ENCODE measurements at places on chromosomes 11 and 22.

GRCh38 chr11:17597770-17598169 lies 50.7 kb downstream of the OTOG start:
- DNase-seq = no peak

GRCh38 chr11:78586452-78587046 lies 11.9 kb upstream of the NARS2 start:
- peak; percentile 47 for DNase-seq

DNA sequence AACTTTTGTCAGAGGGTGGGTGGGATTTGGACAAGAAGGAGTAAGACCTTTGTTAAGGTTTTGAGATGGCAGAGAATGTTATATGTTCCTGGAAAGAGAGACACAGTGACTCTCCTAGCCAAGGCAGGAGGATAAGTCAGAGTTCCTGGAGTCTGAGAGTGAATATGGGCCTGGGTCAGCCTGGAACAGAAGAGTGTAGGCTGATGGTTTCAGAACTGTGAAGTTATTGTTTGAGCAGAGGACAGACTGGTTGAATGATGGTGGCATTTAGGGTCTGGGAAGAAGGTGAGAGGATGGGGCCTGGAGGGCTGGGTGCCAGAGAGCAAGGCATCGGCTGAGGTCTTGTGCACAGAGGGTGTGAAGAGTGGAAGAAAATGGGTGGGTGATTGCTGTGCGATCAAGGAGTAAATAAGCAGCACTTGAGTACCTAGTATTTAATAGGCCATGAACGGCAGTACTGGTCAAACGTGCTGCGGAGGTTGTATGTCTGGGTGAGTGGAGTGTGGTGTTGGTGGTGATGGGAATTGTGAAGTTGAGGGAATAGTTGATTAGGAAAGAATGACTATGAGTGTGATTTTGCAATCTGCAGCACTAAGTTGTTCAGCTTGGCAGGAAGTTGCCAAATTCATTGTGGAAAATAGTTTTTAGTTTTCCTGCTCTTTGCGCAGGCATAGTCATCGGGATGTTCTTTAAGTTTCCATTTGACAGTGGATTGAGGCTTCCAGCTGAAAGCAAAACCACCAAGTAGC lies 1.8 kb downstream of the PANX1 start:
- no peak for DNase-seq

- no peak for DNase-seq
Measured at GRCh38 chr11:130964058-130964792, 47.9 kb upstream of the SNX19 start.

GRCh38 chr11:128057786-128058395 lies 529.5 kb downstream of the ETS1 start:
- no peak for DNase-seq

DNA sequence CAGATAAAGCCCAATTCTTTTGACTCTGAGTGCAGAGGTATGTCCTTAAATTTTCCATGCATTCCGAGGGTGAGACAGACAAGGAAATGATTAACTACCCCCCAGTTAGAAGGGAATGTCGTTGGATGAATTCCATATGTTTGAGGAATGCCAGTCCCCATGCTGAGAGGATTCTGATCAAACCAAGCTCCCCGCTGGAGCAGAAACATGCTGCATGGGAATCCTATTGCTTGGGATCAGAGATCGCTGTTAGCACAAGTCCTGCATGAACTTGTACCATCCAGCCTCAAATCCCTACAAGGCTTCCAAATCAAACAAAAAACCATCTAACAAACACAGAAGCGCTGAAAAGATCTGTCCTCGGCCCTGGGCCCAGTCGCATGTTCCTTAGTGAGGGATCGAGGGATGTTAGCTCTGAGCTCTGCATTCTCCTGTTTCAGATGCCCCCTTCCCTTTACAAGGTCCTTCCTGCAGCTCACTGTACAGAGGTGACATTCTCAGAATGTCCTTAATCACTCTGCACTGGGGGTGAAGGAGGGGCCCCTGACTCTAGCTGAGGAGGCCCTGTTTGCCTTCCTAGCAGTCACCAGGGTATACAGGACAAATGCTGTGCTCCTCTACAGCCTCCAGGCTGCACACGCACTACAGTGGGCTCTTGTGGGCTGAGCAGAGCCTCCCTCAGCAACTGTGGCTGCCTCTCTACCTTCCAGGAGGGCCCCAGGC lies 353.4 kb downstream of the TENM4 start:
- peak; percentile 78 for DNase-seq

- DNase-seq = peak; percentile 70
Measured at GRCh38 chr11:118615976-118616371, 8.6 kb downstream of the PHLDB1 start.

DNA sequence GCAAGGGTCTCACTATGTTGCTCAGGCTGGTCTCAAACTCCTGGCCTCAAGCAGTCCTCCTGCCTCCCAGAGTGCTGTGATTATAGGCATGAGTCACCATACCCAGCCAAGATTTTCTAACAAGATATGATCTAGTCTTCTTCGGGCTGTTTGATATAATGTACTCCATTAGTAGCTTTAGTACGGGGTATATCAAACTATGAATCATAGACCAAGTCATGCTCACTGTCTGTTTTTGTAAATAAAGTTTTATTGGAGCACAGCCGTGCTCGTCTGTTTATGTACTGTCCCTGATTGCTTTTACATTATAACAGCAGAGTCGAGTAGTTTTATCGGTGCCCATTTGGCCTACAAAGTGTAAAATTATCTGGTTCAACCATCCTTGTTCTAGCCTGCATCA lies 43.9 kb upstream of the GRIK4 start:
- no peak for DNase-seq

DNA sequence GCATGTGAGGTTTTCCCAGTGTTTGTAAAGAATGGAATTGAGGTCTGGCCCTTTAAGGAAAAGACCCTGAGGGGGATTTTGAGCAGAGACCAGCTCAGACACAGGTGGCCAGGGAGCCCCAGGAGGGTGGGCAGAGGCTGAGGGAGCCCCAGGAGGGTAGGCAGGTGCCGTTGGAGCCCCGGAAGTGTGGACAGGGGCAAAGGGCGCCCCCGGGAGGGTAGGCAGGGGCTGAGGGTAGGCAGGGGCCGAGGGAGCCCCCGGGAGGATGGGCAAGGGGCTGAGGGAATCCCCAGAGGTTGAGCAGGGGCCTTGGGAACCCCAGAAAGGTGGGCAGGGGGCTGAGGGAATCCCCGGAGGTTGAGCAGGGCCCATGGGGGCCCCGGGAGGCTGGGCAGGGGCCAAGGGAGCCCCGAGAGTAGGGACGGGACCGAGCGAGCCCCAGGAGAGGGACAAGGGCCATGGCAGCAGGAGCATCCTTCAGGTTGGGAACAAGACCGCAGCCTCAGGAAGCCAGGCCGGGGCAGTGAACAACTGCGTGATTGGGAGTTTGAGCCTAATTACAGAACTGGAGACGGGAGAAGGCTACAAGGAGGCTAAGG lies 292.0 kb downstream of the BRD1 start:
- DNase-seq = no peak

- no peak for DNase-seq
Measured at GRCh38 chr11:68090706-68091105, 30.5 kb downstream of the CHKA start.

Measured in GM23338 (cell line).